SK-N-DZ (cell line): ENCODE measurements at places on chromosomes 13 and 19.

GRCh38 chr13:44385401-44385800 lies 11.8 kb downstream of the SERP2 start:
- DNase-seq = no peak

DNA sequence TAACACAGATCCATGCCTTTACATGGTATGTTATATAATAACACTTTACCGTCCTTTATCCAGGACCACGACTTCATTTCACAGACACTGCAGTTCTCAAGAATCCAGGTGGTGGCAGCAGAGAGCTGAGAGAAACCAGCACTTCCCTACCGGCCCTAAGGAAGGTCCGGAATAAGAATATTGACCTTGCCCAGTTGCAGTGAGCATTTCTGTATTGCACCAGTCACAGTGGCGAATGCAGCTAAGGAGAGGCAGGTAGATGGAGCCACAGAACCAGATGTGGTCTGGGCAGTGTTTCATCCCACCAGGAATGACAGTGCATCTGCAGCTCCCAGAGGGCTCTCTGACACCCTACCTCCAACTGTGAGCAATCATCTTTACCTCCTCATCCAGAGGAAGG lies 44.6 kb downstream of the ZNF787 start:
- DNase-seq = peak; percentile 39

DNA sequence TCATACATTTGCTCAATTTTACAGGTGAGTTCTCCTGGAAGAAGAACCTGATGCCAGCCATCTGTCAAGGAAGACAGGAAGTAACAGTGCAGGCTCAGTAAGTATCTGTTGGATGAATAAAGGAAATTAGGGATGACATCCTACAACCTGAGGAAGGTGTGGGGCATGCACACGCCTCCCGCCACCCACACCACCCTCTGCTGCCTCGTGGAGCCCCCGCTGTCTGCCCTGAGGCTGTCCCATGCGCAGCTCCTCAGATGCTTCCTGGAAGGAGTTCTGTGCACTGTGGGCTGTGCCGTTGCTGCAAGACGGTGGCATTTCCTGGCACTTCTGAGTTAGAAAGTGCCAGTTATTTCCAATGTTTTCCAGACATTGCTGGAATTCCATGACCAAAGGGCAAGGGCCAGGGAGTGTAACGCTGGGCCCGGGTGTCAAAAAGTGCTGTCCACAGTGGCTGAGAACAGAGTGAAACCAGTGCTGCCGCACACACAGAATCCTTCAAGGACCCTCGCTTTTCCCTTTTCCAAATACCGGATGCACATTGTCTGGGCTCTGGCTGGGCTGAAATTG lies 4.2 kb upstream of the TEX29 start:
- no peak for DNase-seq

GRCh38 chr13:25879466-25879865 lies 172.3 kb downstream of the SHISA2 start:
- no peak for DNase-seq

GRCh38 chr19:56707821-56708220 lies 36.3 kb upstream of the ZNF835 start:
- DNase-seq = no peak

DNA sequence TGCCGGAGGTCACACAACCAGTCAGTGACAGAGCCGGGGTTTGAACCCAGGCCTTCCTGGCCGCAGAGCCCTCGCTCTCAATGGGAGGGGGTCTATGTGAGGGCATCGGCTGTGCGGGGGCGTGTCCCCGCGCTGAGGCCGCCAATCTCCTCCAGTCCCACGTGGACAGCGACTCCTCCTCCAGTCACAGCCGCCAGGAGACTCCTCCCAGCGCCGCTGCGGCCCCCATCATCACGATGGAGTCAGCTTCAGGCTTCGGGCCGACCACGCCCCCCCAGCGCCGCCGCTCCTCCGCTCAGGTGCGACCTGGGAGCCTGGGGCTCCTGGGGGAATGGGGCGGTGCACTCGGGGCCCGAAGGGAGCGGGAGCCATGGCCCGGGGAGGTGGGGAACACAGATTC lies 6.0 kb downstream of the SPRED3 start:
- DNase-seq = no peak

GRCh38 chr13:75774176-75774575 lies 138.0 kb downstream of the LMO7 start:
- DNase-seq = no peak

DNA sequence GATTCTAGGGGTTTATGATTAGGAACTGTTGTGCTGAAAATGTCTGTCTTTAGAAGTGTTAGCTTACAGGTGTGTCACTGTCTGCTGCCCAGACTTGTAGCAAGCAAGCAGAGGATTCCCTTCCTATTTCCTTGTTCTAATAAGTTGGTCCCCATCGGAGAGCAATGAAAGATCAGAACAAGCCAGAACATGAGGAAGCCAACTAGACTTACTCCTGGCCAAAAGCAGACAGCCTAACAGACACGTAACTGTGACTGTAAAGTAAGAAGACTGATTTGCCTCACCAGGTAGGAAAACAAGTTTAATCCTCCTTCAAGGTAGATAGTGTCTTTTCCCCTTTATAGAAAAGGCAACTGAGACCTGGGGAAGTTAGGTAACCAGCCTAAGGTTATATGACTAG lies 12.5 kb downstream of the POLR1D start:
- DNase-seq = no peak

DNA sequence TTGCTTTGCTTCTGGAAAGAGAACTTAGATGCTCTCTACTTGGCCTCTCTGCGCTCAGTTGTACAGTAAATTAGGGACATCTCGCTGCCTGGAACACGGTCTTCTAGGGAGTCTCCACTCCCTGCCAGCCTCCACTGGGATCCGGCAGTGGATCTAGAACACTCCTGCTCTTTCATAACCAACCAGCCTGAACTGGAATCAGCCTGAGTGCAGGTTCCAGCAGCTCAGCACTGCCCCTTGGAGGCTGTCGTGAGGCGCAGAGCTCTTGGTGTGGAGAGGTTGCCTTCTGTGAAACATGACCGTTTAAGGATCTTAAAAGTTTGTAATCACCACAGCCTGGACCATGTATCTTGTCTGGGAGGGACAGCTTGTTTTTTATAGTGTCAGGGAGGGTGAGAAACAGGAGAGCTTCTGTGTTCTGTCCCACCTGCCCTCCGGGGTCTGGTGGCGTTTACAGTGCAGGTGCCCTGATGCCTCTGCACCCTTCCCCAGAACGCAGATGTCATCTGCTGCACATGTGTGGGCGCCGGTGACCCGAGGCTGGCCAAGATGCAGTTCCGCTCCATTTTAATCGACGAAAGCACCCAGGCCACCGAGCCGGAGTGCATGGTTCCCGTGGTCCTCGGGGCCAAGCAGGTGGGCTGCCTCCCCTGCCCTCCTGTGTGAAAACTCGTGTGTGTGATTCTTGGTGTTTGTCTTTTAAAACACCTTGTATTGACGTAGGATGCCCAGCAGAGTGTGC lies 24.8 kb downstream of the UPF1 start:
- DNase-seq = no peak

DNA sequence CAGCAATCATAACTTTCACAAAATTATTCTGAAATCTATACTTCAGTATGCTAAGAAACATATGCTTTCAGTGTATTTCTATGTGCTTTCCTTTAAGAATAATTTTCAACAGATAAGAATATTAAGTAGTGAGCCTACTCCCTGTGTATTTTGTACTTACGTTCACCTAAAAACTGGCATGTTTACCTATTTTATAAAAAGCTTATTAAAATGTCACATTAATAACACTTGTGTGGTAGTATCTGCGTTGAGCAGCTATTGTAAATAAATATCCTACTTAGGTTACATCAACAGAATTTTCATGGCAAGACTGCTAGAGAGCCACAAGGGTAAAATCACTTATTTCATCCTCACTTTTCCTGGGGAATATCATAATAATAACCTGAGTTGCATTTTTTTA lies 113.4 kb upstream of the SLITRK5 start:
- no peak for DNase-seq

DNA sequence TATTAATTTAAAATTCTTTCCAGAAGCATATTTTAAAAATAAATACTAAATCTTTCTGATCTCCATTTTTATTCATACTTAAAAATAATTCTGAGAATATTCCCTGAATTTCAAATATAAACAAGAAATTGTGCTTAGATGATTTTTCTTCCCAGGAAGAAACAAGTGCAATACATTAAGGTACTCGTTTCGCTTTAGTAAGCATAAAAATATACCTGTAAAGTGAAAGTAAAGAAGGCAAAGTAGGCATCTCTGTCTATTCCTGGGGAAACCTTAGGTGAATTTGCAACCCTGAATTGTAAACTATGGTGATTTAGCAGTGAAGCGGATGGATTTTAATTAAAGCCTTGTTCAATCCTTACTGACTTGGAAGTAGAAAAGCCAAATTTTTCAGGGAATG lies 354.2 kb downstream of the DIAPH3 start:
- DNase-seq = no peak

GRCh38 chr13:27171244-27171826 lies at the start of gene USP12:
Gene USP12, minus strand, starts transcription at chr13:27171811. Its CDS starts 172 bp downstream, at chr13:27171639.
- DNase-seq = peak; percentile 24

- DNase-seq = no peak
These were observed 9.0 kb upstream of the ZNF460 start for GRCh38 chr19:57271280-57271679.

- DNase-seq = no peak
These were observed 13.1 kb downstream of the MAST3 start for GRCh38 chr19:18110609-18111232.

DNA sequence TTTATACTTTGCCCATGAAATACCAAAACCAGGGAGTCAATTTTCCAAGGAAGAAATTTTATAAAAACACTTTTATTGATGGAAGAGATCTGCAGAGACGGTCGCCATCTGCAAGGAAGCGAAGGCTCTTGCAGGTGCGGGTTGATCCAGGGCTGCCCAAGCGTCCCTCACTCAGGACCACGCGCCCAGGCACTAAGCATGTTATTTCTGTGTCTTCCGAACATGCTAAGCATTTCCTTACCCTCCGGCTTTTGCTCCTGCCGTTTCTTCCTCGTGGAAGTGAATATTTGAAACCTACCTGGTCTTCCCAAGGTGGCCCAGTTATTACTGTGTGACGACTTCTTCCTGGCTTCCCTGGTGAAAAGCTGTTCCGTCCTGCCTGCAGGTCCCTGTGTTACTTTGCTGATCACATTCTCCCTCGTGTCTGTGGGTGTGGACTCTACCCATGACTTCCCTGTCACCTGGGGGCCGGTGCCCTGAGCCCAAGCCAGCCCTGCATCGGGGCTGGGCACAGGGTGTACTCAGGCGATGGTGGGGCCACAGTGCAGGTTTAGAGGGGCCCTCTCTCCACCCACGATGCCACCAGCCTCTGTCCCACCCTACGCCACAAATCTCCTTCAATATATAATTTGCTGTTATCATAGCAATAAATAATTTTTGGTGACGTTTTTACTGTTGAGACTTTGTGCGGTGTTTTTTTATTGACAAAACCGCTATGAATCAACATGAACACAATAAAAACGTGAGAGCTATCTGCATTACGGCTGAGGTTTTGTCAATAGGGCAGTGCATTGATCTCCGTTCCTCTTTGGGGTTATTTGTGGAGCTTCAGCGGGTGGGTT lies 119.4 kb downstream of the URI1 start:
- no peak for DNase-seq
